ENCODE measurements at places on chromosomes 5 and 9. TPM values are rescaled to one million over a fixed set of nuclear protein-coding genes. Genes with fewer than 3 reads are reported as not detected.
A peak's percentile ranks its signal among the peaks of the same experiment; 100 is the strongest.

DNA sequence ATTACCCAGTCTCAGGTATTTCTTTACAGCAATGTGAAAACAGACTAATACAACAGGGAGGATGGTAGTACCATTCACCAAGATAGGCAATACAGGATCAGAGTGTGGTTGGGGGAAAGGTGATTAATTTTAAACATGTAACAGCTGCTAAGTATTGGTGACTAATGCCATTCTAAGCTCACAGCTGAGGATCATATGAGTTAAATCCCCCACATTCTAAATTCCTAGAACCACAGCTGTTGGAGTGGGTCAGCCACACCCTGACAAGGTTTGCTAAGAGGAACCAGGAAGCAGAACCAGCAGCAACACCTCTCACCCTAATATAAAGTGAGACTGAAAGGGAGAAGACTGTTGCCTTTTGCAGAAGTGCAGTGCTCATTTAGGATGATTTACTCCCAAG lies 24.8 kb downstream of the HSPB3 start:
- DNase-seq: no peak

GRCh38 chr5:66904189-66904588 lies 292.4 kb downstream of the CD180 start:
- no peak for DNase-seq

GRCh38 chr9:100294806-100295205 lies 57.9 kb downstream of the TEX10 start:
- DNase-seq: no peak

- no peak for DNase-seq
Measured at GRCh38 chr9:110869931-110870330, 168.3 kb downstream of the LPAR1 start.

DNA sequence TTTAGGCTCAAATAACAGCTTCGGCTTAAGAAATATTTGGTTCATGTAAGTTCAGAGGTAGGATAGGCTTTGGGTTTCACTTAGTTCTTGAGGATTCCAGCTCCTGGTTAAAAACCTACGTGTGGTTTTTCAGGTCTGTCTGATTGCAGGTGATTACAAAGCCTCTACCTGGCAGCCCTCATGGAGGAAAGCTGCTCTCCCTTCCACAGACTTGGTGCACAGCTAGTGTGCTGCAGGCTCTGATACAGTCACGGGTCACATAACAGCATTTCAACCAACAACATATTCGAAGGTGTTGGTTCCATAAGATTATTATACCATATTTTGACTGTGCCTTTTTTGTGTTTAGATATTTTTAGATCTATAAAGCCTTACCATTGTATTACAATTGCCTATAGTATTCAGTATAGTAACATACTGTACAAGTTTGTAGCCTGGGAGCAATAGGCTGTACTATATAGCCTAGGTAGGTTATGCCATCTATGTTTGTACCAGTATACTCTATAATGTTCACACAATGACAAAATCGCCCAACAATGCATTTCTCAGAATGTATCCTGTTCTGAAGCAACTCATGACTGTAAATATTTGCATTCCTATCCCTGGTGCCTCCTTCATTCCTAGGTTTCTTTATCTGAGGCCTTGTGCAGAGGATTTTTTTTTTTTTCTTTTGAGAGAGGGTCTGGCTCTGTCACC lies 8.0 kb upstream of the DCP2 start:
- peak; percentile 81 for DNase-seq

- no peak for DNase-seq
Measured at GRCh38 chr9:76162086-76162730, 232.0 kb downstream of the RFK start.

DNA sequence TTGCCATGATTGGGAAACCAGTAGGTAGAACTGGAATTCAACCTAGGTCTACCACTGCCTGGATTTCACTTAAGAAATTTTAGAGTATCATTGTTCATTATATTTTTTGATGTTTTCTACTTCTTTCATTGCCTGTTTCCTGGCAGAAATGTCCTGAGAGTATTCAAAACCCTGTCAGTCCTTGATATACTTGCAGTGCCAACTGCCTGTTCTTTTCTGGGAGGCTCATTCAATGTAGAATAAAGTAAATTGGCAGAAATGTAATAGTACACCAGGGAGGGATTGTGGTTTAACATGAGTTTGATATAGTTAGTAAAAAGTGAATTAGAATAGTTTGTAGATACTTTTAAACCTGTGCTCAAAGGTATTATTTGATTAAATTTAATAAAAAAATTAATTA lies 286.3 kb downstream of the FBXL7 start:
- DNase-seq: no peak

- no peak for DNase-seq
Measured at GRCh38 chr9:132367613-132368313, 13.0 kb upstream of the SETX start.

DNA sequence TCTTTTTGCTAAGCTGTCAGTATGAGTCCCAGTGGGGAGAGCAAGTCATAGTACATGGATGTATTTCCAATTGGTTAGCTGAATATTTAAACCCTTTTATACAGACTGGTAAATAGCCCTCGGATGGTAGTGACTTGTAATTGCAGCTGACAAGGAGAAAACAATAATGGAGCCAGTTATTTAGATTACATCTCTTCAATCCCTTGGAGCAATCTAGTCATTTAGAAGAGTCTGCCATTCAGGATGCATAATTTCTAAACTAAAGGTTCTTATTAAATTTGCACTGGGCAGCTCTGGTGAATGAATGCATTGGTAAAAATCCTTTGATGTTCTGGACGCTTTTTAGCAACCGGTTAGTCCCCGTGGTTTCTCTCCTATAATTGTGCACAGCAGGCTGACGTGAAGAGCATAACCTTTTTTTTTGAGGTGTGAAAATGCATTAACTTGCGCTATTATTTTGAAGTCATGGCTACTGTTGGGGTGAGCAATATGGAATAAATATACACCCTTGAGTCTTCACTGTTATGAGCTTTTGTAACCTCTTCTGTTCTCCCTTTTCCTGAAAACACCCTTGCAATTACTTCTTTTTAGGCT lies 158.6 kb upstream of the CD180 start:
- no peak for DNase-seq

- peak; percentile 78 for DNase-seq
Measured at GRCh38 chr9:20753761-20754160, 69.7 kb downstream of the FOCAD start.

RANBP6 gene
- total RNA-seq: 11.6 TPM

PCDHB16 gene
- total RNA-seq: 0.46 TPM

SPOCK1 gene
- 8.2 TPM for total RNA-seq
